D721Med (cell line): ENCODE measurements at places on chromosomes 4 and X.

DNA sequence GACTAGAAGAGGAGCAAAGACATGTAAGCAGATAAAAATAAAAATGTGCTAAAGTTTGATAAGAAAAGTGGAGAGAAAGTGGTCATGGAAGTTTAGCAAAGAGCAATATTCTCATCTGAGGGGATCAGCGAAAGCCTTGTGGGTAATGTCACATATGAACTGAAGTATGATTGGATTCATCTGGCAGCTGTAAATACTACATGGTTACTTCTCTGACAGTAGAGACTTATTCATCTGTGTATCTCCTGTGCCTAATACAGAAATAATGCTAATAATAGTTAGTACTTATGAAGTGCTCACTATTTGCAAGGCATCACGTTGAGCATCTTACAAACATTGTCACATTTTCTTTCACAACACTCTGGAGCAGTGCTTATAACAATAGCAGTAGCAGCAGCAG is 8.9 kb upstream of the IGSF1 start:
- DNase-seq, result no peak

DNA sequence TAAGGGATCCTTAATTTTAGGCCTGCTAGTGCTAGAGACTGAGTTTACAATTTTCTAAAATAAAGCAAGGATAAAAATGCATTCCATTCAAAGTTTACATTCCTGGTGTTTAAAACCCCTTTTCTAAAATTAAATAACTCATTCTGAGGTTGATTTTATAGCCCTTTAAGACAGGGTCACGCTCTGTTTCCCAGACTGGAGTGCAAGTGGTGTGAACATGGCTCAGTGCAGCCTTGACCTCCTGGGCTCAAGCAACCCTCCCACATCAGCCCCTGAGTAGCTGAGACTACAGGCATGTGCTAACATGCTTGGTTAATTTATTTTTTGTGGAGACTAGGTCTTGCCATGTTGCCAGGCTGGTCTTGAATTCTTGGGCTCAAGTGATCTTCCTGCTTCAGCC is 6.8 kb upstream of the CDKL2 start:
- DNase-seq, result no peak

GRCh38 chr4:75710246-75710645 is 14.1 kb upstream of the USO1 start:
- no peak for DNase-seq

GRCh38 chr4:152255437-152255836 is 280.5 kb downstream of the FBXW7 start:
- no peak for DNase-seq

GRCh38 chrX:20263474-20263873 is 3.2 kb downstream of the RPS6KA3 start:
- DNase-seq, result no peak

- DNase-seq, result no peak
Observed at GRCh38 chr4:89110541-89110985, 770 bp upstream of the TIGD2 start.

DNA sequence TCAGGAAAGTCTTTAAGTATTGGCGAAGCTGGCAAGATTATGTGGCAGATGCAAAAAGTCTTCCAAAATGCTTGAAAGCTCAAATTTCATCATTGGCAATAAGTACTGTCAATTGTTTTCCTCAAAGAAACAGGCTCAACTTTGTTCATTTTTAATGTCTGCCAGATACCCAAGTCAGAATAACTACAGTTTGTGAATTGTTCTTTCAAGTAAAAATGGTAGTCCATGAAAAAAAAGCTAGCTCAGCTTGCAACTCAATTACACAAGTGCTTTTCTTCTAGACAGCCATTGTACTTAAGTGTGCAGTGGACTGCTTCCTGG is 70.5 kb downstream of the AFF1 start:
- no peak for DNase-seq

- DNase-seq, result no peak
Observed at GRCh38 chrX:51334276-51334675, 1.7 kb downstream of the NUDT10 start.

- DNase-seq, result no peak
Observed at GRCh38 chr4:48134081-48134480, at the start of gene TXK. Gene TXK, minus strand, starts transcription at chr4:48134250. Its CDS starts 80 bp downstream, at chr4:48134170.

- DNase-seq, result no peak
Observed at GRCh38 chr4:87851953-87852352, 19.2 kb downstream of the MEPE start.

DNA sequence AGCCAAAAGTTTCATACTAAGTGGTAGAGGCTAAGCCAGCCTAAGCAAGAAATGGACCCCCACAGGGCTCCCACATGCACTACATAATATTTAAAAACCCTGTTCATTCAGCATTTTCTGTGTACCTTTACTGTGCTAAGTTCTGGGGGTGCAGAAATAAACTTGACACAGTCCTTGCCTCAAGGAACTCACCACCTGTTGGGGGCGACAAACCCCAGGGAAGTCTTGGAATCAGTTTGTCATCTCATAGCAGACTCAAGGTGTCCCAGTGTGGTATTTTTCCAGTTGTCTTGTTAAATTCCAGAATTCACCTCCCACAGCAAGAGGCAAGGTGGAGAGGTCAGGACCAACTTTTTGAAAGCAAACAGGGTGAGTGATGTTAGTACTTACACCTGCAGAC is 43.1 kb downstream of the ATG4A start:
- DNase-seq, result no peak

DNA sequence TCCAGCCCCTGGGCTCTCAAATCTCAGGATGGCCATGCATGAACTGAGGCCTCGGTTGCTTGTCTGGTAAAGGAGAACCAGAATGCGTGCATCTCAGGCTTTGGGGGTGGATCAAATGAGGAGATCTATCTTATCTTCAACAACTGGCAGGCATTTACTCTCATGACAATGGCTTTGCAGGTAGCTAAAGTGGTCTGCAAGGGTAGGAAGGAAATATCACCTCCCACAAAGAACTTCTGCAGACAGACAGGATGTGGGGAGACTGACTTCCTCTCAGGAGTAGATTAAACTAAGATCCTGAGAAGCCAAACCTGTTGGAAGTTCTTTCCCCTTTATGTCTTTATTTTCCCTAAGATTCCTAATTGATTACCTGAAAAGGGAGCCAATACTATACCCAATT is 7.8 kb downstream of the LDB2 start:
- DNase-seq, result no peak

DNA sequence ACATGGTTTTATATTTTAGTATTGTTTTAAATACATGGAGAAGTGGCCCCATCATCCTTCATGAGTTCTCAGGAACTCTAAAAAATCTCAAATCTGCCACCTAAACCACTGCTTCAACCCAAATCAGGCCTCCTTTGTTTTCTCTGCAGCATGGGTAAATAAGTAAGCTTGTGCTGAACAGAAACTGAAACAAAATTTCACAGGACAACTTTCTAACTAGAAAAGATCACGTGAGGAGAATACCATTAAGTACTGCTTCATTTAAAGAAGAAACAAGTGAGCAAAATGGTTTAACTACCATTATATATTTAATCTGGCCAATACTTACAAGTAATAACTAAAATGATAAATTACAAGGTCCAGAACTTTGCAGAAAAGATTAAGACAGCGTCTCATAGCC is 2.5 kb downstream of the ARAP2 start:
- no peak for DNase-seq

DNA sequence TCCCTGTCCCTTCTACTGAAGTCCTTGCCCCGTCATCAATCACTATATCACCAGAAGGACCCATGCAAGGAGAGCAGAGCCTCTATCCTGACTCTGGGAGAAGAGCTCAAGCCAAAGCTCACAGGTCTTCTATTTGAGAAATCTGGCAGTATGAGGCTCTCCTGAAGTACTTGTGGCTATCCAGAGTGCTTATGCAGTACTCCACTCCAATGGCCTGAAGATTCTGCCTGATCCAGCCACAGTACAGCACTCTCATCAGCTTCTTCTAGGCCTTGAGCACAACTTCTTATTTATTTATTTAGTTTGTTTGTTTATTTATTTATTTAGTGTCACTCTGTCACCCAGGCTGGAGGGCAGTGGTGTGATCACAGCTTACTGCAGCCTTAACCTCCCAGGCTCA is 13.0 kb downstream of the USP26 start:
- DNase-seq, result no peak

DNA sequence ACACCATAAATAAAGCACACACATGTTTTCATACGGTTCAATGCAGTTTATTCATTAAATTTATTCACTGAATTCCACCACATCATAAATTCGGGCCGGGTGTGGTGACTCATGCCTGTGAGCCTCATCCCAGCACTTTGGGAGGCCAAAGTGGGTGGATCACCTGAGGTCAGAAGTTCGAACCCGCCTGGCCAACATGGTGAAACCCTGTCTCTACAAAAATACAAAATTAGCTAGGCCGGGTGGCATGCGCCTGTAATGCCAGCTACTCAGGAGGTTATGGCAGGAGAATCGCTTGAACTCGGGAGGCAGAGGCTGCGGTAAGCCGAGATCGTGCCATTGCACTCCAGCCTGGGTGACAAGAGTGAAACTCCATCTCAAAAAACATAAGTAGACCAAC is 131.6 kb downstream of the PDS5A start:
- no peak for DNase-seq

DNA sequence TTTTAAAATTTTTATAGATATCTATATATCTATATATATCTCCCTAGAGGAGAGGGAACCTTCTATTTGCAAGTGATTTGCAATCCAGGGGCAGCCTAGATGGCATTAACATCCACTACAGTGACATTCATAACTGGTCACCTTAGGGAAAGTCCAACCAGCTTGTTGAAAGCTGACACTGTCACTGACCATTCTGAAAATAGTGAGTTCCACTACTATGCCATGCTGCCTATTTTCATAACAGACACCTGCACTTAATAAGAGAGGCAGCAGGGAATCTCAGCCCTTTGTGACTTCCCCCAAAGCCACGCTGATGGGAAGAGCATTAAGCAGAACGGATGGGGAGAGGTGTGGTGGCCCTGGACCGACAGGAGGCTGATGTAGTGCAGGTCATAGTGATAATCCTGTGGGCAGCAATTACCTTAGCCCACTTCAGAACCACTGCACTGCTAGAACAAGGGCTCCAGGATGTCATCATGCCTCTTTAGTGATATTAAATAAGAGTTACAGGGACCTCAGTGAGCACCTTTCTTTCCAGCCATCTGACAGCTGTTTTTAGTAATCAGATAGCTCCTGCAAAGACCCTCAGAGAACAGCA is 51.3 kb downstream of the GPRIN3 start:
- no peak for DNase-seq

GRCh38 chrX:16445166-16445752 is 204.7 kb upstream of the S100G start:
- DNase-seq, result no peak

DNA sequence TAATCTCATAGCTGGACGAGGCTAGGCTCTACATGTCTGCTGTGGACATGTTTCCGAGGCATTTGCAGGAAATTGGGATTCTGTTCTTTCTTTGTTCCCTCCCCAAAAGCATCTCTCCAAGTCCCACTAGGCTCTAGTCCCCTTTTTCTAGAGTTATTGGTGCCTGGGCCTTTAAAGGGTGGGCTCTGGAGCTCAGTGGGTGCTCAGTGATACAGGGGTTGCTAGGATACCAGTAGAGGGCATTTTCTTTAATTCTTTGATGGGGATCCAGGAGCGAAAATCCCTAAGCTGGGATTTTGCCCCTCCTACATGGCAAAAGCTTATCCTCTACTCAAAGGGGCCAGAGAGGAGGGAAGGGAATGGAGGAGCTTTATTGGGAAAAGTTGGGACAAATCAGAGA is 34.2 kb downstream of the ARHGEF9 start:
- DNase-seq, result peak; percentile 19

- DNase-seq, result peak; percentile 56
Observed at GRCh38 chr4:6546681-6547447, 28.1 kb upstream of the MAN2B2 start.

DNA sequence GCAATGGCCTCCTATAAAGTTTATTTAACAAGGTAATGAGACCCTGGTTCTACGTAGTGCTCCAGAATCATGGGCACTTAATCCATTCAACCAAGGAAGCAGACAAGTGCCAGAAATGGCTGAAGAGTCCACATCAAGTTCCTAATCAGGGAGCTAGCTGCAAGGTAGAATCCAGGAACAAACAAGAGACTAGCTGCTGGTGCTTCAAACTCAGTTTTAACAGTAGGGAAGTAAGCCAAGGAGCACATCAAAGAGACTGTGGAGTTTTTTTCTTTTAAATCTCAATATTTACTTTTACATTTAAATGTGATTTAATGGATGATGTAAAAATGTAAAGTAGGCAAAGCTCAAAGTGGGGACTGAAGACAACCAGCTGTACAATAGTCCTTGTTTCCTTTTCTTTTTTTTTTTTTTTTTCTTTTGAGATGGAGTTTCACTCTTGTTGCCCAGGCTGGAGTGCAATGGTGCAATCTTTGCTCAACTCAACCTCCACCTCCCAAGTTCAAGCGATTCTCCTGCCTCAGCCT is 630.4 kb downstream of the CCSER1 start:
- DNase-seq, result no peak

- DNase-seq, result no peak
Observed at GRCh38 chrX:46737041-46737440, 21.9 kb downstream of the SLC9A7 start.

GRCh38 chrX:124347242-124347641 is 879 bp downstream of the SH2D1A start:
- DNase-seq, result no peak

DNA sequence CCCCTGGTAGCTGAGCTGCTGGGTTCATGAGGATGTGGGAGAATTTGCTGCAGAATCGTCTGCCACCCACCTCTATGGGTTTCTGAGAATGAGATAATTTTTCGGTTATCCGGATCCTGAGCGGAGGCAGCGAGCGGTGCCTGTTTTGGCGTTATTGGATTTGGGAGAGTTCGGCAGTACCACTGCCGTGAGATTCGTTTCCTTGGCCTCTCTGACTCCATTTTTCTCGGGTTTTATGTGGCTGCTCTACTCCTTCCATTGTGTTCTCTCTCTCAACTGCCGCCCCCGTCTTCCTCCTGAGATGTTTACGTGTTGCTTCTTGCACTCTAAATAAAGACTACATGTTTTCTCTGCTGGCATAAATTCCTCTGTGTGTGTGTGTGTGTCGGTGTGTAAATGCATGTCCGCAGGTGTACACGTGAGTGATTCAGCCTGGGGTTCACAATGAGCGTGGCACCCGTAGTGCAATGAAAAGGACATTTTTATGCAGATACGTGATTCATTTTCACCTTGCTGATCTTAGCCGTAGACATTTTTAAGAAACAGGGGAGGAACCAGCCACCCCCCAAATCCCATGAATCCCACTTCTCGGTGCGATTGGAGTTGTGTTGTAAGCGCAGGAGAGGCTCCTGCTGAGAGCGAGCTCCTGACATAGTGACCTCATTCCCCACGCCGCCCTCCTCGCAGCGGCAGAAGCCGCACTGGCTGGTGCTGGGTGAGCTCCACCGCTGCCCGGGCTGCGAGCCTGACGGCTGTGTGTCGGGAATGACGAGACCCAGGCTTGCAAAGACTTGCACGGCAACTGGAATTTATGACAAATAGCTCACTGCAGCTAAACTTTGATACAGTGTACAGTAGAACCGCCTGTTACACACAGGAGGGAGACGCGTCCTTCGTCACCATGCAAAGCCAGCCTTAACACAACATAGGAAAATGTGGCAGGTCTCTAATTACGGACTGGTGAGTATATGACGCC is 82.2 kb downstream of the STOX2 start:
- DNase-seq, result no peak

DNA sequence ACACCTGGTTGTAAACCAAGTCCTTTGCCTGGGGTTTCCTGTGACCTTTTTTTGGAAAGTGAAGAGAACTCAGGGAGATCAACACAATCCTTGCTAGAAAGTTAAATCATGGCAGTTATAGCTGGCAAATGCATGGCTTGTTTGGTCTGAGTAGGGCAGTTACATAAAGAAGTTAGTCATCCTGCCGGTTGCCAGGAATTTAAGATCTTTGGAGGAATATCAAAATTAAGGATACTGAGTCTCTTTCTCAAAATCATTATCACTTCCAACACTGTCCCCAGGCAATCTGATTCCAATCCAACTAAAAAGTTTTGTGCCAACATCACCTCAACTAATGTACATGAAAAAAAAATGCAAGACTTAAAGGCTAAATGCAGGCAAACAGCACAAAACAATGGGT is 40.3 kb downstream of the C4orf54 start:
- no peak for DNase-seq
